Thoracic aorta endothelial cell (primary cell): ENCODE measurements at places on chromosomes 6 and 20. TPM values are rescaled to one million over a fixed set of nuclear protein-coding genes. Genes with fewer than 3 reads are reported as not detected.

CCN2 gene
- 711 and 937 TPM in 2 replicates for total RNA-seq

ROMO1 gene
- 128 and 146 TPM in 2 replicates for total RNA-seq

MUC21 gene
- total RNA-seq: not detected in 2 replicates

HLA-DOA gene
- under 0.01 TPM in 1 of 2 replicates, not detected in the other for total RNA-seq

MEI4 gene
- not detected in 2 replicates for total RNA-seq

CHMP4B gene
- 45.6 and 52.4 TPM in 2 replicates for total RNA-seq

PSMB9 gene
- 7.0 and 9.1 TPM in 2 replicates for total RNA-seq

SPDEF gene
- under 0.01 and 0.07 TPM in 2 replicates for total RNA-seq

ZFP57 gene
- 2.5 TPM in 1 of 2 replicates, not detected in the other for total RNA-seq

KHDC1L gene
- not detected in 2 replicates for total RNA-seq

KCNQ5 gene
- 0.13 TPM in 1 of 2 replicates, not detected in the other for total RNA-seq

MAFB gene
- 1.7 and 3.1 TPM in 2 replicates for total RNA-seq

CALHM5 gene
- 7.7 and 9.3 TPM in 2 replicates for total RNA-seq

SIRPG gene
- total RNA-seq: not detected in 2 replicates

BPIFB4 gene
- total RNA-seq: not detected in 2 replicates

NNAT gene
- total RNA-seq: not detected in 2 replicates

GPR63 gene
- under 0.01 and 0.36 TPM in 2 replicates for total RNA-seq

SAMD3 gene
- not detected in 2 replicates for total RNA-seq

KHDC3L gene
- total RNA-seq: not detected in 2 replicates

AGPAT4 gene
- total RNA-seq: 9.2 and 12.5 TPM in 2 replicates

TSHZ2 gene
- not detected in 2 replicates for total RNA-seq

RAB32 gene
- total RNA-seq: 103 and 122 TPM in 2 replicates

PPP1R3G gene
- 0.36 and 0.40 TPM in 2 replicates for total RNA-seq

CHRNA4 gene
- total RNA-seq: not detected in 2 replicates

CST4 gene
- not detected in 2 replicates for total RNA-seq

RIPPLY2 gene
- not detected in 2 replicates for total RNA-seq

SOBP gene
- 3.7 and 6.0 TPM in 2 replicates for total RNA-seq

CLPSL1 gene
- not detected in 2 replicates for total RNA-seq

PIM1 gene
- 2.7 and 4.5 TPM in 2 replicates for total RNA-seq

FKBP1C gene
- total RNA-seq: 1.4 and 2.3 TPM in 2 replicates

EFCAB8 gene
- 0.43 TPM in 1 of 2 replicates, not detected in the other for total RNA-seq

LAMA4 gene
- 444 and 607 TPM in 2 replicates for total RNA-seq

SIGLEC1 gene
- not detected in 2 replicates for total RNA-seq

FOXA2 gene
- not detected in 2 replicates for total RNA-seq

BMP7 gene
- not detected in 2 replicates for total RNA-seq

TMEM14B gene
- total RNA-seq: 64.9 and 71.0 TPM in 2 replicates

CALHM4 gene
- total RNA-seq: 0.13 and 0.22 TPM in 2 replicates

FAM217A gene
- not detected in 2 replicates for total RNA-seq

ZNF322 gene
- 18.0 and 18.3 TPM in 2 replicates for total RNA-seq

HLA-DPB1 gene
- 14.5 and 20.8 TPM in 2 replicates for total RNA-seq

OPRM1 gene
- total RNA-seq: not detected in 2 replicates

CYP24A1 gene
- not detected in 2 replicates for total RNA-seq

GNRH2 gene
- 0.65 and 0.66 TPM in 2 replicates for total RNA-seq

EEF1A2 gene
- 1.0 and 2.3 TPM in 2 replicates for total RNA-seq

TULP1 gene
- total RNA-seq: not detected in 2 replicates

OR2H1 gene
- not detected in 2 replicates for total RNA-seq

HLA-DPA1 gene
- 5.2 and 16.8 TPM in 2 replicates for total RNA-seq

DNAH8 gene
- total RNA-seq: 0.07 and 0.13 TPM in 2 replicates

FOXQ1 gene
- total RNA-seq: under 0.01 TPM in 1 of 2 replicates, not detected in the other

HMGCLL1 gene
- total RNA-seq: 0.40 TPM in 1 of 2 replicates, not detected in the other
